ENCODE measurements at places on chromosomes 13 and 19.
A peak's percentile ranks its signal among the peaks of the same experiment; 100 is the strongest.

DNA sequence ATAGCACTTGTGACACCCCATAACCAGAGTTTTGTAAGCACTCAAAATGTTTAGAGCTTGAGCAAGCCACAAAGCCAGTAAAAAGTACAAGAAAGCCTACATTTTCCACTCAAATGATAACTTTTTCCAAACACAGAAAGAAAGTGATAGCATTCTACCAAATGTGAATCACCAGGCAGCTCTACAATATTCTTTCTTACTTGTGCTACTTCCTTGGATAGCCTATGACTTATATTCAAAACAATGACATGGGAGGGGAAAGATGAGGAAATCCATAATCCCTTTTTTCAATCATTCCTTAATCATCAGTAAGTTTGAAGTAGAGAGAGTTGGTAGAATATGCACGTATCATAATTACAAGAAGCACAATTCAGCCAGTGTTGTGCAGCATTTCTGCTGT, 650.8 kb upstream of the PCDH9 start:
- no peak for DNase-seq

DNA sequence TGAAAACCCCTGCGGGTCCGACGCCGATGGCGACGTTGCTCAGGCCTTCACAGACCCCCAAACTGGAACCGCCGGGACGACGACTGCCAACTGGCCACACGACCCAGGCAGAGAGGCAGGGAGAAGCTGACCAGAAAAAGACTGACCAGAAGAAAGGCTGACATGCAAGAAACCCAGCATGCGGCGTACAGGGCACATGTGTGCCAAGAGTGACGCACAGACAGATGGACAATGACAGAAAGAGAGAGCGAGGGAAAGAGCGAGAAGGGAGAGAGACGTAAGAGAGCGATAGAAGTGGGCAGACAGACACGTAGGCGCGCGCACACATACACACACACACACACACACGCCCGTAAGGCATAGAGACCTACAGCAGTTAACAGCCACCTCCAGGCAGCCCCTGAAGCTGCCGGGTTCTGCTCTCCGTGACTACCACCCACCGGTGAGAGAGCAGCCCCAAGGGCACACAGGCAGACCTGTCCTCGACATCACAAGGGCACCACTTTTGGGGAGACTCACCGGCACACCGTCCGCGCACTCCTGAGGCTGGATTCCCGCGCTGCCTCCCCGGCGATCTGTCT, 67.2 kb upstream of the ZNF527 start:
- no peak for DNase-seq

GRCh38 chr19:1063909-1064660, 2.9 kb upstream of the ARHGAP45 start:
- no peak for DNase-seq

DNA sequence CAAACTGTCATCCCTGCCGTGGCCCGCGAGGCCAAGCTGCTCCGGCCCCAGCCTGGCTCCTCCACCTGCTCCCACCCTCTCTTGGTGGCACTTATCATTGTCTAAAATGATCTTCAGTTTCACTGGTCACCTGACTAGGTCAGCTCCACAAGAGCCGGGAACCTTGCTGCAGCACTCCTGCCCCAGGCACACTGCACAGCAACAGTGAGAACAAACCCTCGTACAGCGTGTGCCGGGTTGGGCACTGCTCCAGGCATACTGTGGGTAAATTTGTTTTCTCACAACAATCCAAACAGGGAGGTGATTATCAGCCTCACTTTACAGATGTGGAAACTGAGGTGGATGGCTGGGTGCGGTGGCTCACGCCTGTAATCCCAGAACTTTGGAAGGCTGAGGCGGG, 8.9 kb downstream of the DEDD2 start:
- no peak for DNase-seq

DNA sequence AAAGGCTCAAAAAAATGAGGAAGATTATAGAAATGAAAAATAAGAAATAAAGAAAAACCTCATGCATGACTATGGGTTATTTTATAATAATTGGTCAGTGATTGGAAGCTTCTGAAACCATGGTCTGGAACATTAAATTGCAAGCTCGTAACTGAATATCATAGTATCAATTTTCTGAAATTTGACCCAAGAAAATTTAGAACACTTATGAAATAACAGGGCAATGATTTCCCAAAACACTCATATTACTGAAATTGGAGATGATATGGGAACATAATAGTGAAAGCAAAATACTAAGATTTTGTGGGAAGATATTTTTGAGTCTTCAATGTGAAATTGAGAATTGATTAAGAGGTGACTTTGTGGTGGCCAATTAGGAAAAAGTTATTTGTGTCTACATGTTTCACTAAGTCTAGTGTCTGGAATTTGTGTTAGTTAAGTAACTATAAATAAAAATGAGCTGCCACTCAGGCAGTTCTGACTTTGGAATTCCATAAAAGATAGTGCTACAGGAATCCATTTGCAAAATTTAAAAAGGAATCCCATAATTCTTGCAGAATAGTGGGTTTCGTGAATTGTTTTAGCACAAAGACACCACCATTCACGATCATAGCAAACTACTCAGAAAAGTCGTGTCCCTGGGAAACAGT, 603.0 kb downstream of the LMO7 start:
- DNase-seq = no peak

DNA sequence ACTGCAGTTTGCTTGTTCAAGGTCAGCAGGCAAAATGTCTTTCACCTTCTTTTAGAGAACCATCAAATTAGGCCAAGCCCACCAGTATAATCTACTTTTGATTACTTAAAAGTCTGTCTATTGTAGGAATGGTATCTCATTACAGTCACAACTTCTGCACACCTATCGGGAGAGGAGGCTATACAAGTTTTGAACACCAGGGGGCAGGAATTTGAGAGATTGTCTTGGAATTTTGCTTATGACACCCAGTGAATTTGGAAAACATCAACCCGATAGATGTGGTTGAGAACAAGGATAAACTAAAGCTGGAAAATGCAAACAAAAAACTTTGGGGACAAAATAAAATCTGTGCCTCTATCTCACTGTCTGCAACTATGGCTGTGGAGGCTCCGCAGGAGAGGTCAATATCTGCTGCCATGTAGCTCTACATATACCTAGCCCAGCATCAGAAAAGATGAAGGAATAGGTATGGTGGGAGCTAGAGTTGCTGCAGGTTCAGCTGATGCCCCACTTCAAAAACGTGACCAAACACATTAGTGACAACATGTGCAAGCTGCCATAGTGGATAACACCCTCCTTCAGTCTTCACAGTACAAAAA, 1299.2 kb upstream of the SPRY2 start:
- DNase-seq = peak; percentile 64

GRCh38 chr13:33345842-33346241, 60.3 kb upstream of the STARD13 start:
- DNase-seq = no peak

DNA sequence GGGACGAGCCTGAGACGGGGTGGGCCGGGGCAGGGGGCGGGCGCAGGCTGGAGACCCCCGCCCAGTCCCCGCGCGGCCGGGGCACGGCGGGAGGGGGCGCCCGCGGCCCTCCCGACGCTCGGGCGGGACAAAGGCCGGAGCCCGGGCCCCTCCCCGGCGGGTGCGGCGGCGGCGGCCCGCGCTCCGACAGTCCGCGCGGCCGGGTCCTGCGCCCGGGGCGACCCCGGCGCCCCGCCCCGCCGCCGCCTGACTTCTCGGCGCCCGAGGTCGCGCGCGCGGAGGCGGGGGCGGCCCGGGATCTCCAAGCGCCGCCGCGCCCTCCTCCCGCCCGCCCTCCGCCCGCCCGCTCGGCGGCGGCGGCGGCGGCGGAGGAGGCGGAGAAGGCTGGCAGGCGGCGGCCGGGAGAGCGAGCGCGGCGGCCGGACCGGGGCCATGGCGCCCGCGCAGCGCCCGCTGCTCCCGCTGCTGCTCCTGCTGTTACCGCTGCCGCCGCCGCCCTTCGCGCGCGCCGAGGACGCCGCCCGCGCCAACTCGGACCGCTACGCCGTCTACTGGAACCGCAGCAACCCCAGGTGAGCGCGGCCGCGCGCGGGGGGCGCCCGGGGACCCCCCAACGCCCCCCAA, at the start of gene EFNA2:
Gene EFNA2, plus strand, starts transcription at position 137 of the 624 bp plus-strand sequence. Its CDS starts 296 bp downstream, at position 433.
- DNase-seq = peak; percentile 50

DNA sequence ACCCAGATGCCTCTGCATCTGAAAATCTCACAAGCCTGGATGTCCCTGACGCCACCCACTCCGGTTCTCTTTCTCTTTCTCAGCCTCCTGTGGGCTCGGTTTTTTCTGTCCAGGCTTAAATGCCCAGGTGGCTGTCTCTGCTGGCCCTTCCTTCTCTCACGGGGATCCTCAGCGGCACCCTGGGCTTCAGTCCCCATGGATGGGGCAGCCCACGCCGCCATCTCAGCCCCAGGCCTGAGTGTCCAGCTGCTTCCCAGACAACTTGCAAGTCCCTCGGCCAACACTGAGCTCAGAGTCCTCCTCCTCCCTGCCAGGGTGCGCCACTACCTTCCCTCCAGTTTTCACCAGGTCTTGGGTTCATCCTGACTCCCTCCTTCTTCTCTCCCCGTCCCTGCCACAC, 6.4 kb downstream of the FBN3 start:
- no peak for DNase-seq

DNA sequence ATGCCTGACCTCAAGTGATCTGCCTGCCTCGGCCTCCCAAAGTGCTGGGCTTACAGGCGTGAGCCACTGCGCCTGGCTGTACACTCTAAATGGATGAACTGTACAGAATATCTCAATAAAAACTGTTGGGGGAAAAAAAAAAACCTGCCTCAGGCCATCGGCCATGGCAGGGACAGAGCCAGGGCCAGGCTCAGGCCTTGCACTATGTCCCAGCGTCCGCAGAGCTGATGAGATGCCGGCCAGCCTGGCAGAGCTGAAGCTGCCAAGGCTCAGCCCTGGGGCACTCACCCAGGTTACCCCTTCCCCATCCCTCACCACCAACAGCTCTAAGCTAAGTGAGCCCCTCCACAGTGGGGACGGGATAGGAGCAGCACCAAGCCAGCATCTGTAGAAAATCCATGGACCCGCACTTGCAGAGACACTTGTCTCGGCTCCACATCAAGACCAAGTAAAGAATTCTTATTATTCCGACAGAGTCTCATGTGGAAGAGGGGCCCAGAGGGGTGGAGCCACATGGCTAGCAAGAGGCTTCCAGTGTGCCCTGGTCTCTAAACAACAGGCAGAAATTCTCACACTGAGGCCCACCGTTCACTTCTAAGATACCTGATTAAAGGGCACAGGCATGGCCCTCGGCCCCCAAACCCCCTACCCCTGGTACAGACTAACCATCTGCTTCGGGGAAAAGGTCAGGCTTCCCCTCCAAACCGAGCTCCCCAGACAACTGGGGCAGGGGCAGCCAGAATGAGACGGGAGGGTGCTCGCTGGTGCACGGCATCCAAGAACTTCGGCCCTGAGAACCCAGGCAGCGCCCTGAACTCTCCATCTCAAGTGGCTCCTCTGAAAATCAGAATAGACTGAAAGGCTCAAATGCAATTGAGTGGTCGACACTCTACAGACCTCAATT, 5.8 kb downstream of the PPP6R1 start:
- DNase-seq = no peak

GRCh38 chr13:82867284-82867683, 1015.0 kb downstream of the SLITRK1 start:
- DNase-seq = no peak

DNA sequence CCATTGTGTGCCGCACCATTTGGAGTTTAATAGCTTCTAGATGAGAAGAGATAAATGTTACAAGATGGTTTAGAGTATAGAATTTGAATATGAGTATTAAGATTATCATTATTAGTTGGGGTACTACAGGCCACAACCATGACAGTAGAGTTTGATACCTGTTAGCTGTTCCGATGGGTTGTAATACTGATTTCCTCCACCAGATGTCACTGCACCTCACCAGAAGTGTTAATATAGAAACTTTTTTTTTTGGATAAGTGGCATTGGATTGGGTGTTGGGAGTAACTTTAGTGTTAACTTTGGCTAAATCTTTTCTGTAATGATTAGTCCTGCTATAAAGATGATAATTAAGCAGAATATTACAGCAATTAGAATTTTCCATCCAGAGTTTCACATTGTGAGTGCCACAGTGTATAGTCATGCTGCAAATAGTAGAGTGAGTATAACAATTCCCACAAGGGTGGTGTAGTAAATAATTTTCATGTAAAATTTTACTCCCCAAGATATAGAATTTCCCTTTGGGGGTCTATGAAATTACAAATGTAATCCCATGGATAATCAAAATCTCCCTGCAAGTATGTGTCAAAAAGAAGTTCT, 56.3 kb downstream of the PSG3 start:
- DNase-seq = no peak

DNA sequence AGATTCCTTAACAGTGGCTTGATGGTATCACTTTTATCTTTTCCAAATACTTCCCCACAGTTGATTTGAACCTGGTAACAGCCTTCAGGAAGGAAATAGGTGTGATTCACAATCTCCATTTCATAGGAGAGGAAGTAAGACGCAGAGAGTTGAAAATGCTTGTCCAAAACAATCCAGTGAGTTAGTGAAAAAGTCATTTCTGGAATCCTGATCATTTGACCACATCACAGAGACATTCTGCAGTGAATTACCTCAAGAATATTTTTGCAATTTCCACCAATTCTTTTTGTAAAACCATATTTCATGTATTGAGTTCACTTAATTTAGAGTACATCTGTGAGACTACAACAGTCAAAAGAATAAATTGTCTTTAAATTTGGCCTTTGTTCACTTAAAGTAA, 292.8 kb downstream of the DCLK1 start:
- DNase-seq = no peak

DNA sequence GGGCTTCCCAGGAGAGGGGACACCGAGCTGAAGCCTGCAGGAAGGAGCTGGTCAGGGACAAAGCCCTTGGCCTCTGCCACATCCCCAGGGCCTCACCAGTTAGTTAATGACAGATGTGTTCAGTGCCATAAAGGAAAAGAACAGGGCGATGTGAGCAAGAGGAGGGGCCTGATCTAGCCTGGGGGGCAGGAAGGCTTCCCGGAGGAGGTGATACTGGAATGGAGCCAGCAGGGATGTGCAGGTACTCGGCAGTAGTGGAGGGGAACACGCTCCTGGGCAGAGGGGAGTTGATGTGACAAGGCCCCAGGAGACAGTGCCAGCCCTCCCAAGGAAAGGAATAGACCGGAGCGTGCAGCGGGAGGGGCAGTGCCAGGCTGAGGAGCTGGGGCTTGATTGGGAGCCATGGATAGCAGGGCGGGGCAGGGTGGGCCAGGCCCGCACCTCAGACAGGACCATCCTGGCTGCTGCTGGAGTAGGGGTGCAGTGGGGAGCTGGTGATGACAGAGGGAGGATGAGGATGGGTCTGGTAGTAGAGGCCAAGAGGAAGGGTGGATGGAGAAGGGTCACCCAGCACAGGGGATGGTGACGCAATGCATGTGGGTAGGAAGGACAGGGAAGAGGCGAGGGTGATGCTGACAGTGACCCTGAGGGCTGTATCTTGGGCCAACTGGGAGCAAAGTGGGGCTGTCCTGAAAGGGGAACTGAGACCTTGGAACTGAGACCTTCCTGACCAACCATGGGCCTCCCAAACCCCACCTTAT, 4.1 kb downstream of the C19orf33 start:
- DNase-seq = no peak

GRCh38 chr19:18946335-18946734, 5.3 kb upstream of the HOMER3 start:
- DNase-seq = no peak

DNA sequence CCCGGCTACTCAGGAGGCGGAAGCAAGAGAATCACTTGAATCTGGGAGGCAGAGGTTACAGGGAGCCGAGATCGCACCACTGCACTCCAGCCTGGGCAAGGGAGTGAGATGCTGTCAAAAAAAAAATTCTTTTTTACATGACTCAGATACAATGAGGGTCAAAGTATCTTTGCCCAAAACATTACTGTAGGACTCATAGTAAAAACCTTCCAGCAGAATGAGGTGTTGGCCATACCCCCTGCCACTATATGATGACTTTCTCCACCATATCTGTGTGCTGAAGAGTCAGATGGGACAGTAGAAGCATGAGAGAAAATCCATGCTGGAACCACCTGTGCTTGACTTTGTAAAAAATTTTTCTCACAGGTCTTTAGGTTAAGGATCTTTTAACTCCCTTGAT, 86.7 kb downstream of the COL4A2 start:
- DNase-seq = no peak

Measured in HEK293T (cell line).